ENCODE measurements at places on chromosomes 3 and 15. TPM values are rescaled to one million over a fixed set of nuclear protein-coding genes. Genes with fewer than 3 reads are reported as not detected.

Gene TIGIT
- not detected for total RNA-seq

Gene LDHAL6B
- not detected for total RNA-seq

Gene HPS3
- total RNA-seq, result 16.4 TPM

Gene APOD
- total RNA-seq, result 296 TPM

Gene MYD88
- total RNA-seq, result 27.8 TPM

Gene NLGN1
- total RNA-seq, result 33.5 TPM

Gene TTLL13
- total RNA-seq, result not detected

Gene CACNA2D2
- 1.1 TPM for total RNA-seq

Gene DUT
- total RNA-seq, result 109 TPM

Gene PEAK1
- 29.3 TPM for total RNA-seq

Gene SH2D7
- not detected for total RNA-seq

Gene TUSC7
- total RNA-seq, result not detected

Gene SPG11
- total RNA-seq, result 88.1 TPM

Gene SCN5A
- total RNA-seq, result 0.71 TPM

Gene LRRC2
- total RNA-seq, result 4.6 TPM

Gene CACNA2D3
- total RNA-seq, result 10.2 TPM

Gene RLBP1
- total RNA-seq, result 1.8 TPM

Gene TIMP4
- total RNA-seq, result 15.8 TPM

Gene TGM4
- not detected for total RNA-seq

Gene FETUB
- total RNA-seq, result not detected

Gene PP2D1
- not detected for total RNA-seq

Gene PCOLCE2
- 7.7 TPM for total RNA-seq

Gene ACKR2
- 1.9 TPM for total RNA-seq
